ENCODE measurements at places on chromosomes 5 and 9.

DNA sequence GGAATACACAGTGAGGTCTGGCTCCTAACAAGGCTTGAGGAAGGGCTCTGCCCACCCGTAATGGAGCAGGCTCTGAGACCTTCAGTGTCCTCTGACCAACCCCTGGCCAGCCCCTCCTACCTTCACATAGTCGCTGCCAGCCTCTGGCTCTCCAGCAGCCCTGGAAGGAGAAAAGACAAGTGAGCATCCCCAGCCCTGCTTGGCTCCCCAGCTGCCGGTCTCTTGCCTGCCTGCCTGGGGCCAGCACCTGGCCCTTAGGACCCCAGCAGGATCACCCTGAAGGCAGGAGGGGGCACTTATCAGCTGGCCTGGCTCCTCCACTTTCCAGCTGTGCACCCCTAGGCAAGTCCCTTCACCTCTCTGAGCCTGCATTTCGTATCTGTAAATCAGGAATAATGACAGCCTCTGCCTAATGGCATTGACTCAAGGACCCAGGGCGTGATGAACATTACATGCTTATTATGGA, 16.9 kb downstream of the SH2D3C start:
- no peak for DNase-seq

GRCh38 chr5:127562252-127562651, 44.8 kb downstream of the PRRC1 start:
- no peak for DNase-seq

DNA sequence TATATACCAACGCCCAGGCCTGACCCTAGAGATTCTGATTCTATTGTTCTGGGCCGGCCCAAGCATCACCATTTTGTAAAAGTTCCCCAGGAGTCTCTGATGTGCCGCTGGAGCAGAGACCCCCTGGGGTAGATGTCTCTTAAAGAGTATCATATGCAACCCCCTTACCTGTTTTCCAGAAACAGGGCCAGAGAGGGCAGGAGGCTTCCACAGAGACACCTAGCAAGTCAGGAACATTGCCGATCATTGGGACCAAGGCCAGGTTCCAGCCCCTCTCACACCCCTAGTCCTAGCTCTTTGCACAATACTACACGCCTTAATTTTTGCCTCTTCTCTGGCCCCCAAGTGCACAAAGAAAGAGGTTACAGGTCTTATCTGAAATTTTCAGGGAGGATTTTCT, 63.8 kb downstream of the TMOD1 start:
- DNase-seq, result no peak

DNA sequence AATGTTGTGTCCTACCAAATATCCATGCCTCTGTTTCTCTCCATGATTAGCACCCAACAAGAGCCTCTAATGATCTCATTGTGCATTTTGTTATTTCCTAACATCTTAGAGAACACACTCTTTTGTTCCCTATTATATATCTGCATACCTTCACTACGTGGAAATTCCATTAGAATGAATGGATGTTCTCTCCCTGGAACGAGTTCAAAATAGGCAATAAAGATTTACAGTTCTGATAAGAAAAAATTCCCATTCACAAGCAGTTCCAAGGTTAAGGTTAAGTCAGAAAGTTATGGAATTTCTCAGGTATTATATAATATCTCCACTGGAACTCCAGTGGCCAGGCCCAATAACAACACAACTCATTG, 83.7 kb downstream of the TRPM6 start:
- DNase-seq, result no peak

- DNase-seq, result peak; percentile 36
Observed at GRCh38 chr5:72543365-72543764, 36.2 kb upstream of the ZNF366 start.
